ENCODE measurements at places on chromosomes 12 and 14. TPM values are rescaled to one million over a fixed set of nuclear protein-coding genes. Genes with fewer than 3 reads are reported as not detected.

Gene GNB3
- total RNA-seq, result 0.20 TPM

Gene ANKRD33
- not detected for total RNA-seq

Gene TRIM9
- not detected for total RNA-seq

Gene NRL
- 0.74 TPM for total RNA-seq

Gene FIGNL2
- total RNA-seq, result 0.33 TPM

Gene MRPS35
- 66.8 TPM for total RNA-seq

Gene KLRD1
- total RNA-seq, result not detected

Gene C12orf43
- total RNA-seq, result 20.2 TPM

Gene ASPG
- not detected for total RNA-seq

Gene KRT7
- 351 TPM for total RNA-seq

Data from mammary microvascular endothelial cell (primary cell).